NCI-H345 (cell line): ENCODE measurements at places on chromosomes 1 and 21.

- DNase-seq: no peak
Measured at GRCh38 chr1:204282761-204283221, 69.0 kb upstream of the GOLT1A start.

- DNase-seq: no peak
Measured at GRCh38 chr1:65827346-65827745, 34.7 kb downstream of the PDE4B start.

- DNase-seq: no peak
Measured at GRCh38 chr1:45911634-45912033, 108.2 kb downstream of the MAST2 start.

DNA sequence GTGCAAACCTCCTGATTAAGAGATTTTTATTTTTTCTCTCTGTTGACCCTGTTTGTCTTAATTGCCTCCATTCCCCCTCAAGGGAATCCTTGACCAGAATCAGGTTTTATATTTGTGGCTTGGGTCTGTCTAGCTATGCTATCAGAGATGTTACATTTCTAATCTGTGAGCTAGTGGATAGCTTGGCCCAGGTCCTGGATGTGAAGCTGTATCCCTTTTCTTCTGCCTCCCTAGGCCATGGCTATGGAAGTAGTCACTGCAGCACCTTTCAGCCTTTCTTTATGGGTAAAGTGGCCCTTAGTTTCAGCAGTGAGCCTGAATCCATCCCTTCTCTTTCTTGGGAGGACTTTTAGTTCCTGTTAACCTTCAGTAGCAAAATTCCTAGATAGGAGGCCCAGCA is 17.0 kb upstream of the ANGEL2 start:
- no peak for DNase-seq

GRCh38 chr1:45658171-45658570 is 28.2 kb downstream of the GPBP1L1 start:
- DNase-seq: no peak

DNA sequence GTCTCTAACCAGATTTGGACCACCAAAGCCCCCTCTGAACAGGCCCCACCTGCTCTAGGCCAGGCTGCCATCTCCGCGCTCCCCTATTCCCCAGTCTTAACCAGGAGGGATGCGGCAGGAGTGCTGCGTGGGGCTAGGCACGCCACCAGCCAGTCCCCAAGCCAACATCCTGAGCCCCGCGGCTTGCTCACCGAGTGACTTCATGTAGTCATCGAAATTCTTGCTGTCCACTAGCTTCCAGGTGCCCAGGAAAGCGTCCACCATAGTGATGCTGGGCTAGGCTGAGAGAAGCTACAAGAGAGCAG is 173 bp downstream of the FABP3 start:
- no peak for DNase-seq

DNA sequence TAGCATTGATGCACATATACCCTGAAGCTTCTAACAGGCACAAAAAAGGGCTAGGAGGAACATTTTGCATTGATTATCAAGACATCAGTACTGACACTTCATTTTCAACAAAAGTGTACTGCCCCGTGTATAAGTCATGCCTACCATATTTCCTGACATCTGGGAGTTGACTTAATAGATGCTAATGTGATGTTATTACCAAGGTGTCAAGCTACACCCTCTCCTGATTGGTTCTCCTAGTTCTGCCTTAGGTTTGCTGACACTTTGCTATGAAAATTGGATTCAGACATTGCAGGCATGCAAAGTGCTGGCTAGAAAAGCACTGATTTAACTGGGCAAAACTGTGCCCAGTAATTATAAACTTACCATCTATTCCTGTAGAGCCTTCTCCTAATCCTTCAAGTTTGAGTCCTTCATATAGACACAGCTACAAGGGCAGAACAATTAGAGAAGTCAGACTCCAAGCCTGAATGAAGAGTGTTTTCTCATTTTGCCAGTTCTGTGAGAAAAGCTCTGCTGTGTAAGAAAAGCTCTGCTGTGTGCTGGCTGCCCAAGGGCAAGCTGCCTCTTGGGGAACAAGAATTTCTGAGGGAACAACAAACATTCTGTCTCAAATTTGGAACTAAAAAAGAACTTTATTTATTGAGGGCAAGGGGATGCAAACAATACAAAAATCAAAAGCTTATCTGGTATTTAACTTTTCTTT is 11.2 kb downstream of the S100A10 start:
- no peak for DNase-seq

DNA sequence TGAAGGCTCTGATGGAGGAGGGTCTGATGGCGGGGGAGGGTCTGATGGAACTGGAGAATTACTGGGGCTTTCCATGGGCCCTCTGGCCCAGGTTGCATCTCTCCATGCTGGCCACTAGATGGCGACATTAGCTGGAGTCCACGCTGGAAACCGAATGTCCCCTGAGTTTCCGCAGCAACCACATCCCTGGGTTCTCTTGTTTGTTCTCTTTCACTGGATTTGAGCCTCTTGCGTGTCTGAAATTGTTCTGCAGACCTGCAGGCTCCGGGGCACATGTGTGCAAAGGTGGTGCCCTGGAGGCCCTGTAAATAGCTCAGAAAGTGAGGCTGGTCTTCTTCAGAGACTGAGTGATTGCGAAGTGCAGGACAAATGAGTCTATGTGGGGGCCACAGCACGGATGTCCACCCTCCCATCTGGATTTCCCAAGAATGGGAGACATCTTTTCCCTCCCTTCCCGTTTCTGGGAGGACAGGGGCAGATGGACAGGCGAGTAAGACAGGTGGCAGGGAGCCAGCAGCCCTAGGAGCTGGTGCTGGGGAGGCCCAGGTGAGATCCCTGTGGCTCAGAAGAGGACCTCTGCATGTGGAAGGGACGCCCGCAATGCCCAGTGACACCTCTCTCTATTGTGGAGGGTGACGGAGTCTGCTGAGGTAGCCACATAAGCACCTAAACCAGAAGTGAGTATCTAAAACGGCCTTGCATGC is 73.2 kb upstream of the ABCG1 start:
- peak; percentile 75 for DNase-seq

GRCh38 chr1:30232288-30232899 is 491.0 kb downstream of the MATN1 start:
- peak; percentile 11 for DNase-seq
